Activated CD8-positive, alpha-beta memory T cell treated with anti-CD3 and anti-CD28 coated beads, Interleukin-2, amount 50 U/mL, for 48 hours (primary cell): ENCODE measurements at places on chromosomes 12 and 14.

DNA sequence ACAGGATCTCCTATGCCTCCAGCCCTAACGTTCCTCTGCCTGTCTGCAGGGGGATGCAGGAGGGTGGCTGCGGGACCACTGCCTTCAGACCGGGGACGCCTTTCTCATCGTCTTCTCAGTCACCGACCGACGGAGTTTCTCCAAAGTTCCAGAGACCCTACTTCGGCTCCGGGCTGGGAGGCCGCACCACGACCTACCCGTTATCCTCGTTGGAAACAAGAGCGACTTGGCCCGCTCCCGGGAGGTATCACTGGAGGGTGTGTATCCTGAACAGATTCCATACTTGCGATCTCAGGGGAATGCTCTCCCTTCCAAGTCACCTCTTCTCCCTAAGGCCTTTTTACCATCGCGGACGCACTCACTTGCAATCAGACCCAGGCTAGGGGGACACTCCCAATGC lies 3.0 kb downstream of the REM2 start:
- no peak for DNase-seq

DNA sequence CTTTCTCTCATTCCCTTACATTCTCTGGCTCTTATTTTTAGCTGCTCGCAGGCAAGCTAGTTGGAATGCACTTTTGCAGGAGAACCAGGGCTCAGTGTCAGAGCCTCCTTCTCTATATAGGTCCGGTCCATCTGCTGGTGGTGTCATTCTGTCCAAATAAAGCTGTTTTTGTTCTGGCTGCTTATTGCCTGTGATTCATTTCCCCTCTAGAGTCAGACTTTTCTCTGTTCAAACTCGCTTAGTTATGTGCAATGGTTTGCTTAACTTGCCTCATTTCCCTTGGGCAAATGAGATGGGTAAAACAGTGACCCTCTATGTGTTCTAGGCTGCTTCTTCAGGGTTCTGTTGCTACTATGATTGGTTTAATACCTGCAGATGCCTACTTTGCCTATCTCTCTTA lies 2.9 kb downstream of the SMARCD1 start:
- no peak for DNase-seq

- no peak for DNase-seq
These were observed 400.2 kb upstream of the OR4E1 start for GRCh38 chr14:22073801-22074200.

DNA sequence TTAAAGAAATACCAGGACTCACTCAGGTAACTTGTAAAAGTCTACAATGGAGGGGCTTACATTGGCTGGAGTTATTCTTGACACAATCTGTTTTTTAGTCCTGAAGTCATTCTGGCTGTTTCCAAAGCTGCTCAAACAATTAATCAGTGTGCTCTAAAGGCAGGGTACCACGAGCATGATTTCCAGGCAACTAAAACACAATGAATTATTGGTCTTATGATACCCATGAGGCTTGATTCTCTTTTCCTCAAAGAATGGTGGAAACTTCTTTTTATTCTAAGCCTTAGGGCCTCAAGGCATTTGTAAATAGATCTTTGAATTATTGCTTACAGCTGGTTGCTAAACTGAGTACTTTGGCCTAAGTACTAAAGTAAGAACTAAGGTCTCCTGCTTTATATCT lies 199.8 kb upstream of the PDZRN4 start:
- DNase-seq: no peak

GRCh38 chr14:85463512-85463911 lies 66.4 kb upstream of the FLRT2 start:
- no peak for DNase-seq

- DNase-seq: no peak
These were observed 4.3 kb upstream of the TRAF3 start for GRCh38 chr14:102772781-102773570.

GRCh38 chr12:24060089-24060488 lies 110.6 kb upstream of the SOX5 start:
- DNase-seq: no peak

- peak; percentile 56 for DNase-seq
These were observed 4.1 kb upstream of the DYNC1H1 start for GRCh38 chr14:101960225-101960624.

DNA sequence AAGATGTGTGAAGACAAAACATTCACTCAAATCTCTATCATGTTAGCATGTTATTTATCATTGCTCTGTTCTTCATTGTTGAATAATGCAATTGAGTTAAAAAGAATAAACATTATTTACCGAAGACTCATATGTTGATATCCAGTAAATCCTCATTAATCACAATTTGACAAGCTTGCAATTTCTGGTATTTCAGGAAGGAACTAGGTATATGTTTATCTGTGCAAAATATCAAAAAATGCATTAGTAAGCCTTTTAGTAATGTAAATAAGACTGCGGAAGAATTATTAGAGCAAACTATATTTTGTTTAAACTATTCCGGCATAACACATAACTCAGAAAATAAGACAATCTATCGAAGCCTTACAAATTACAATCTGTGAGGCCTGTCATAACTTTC lies 222.7 kb upstream of the NOVA1 start:
- DNase-seq: no peak

- peak; percentile 63 for DNase-seq
These were observed 1.1 kb upstream of the PRKAG1 start for GRCh38 chr12:49019443-49020324.
